Esophagus muscularis mucosa (tissue), 4 donors: ENCODE measurements at places on chromosomes 5 and 9. TPM values are rescaled to one million over a fixed set of nuclear protein-coding genes. Genes with fewer than 3 reads are reported as not detected.

The ZNF300 gene
- 2.3 TPM for total RNA-seq

The SHISAL2B gene
- total RNA-seq, result not detected

The CCDC180 gene
- 4.2 TPM for total RNA-seq

The PALM2AKAP2 gene
- 8.1 TPM for total RNA-seq

The FSD1L gene
- total RNA-seq, result 5.4 TPM

The GADD45G gene
- total RNA-seq, result 44.0 TPM

The ALDH1A1 gene
- total RNA-seq, result 97.5 TPM

The HRH2 gene
- total RNA-seq, result 3.1 TPM

The PCDHB13 gene
- total RNA-seq, result 5.8 TPM

The BRINP1 gene
- total RNA-seq, result not detected

The IRX1 gene
- total RNA-seq, result 0.17 TPM

DNA sequence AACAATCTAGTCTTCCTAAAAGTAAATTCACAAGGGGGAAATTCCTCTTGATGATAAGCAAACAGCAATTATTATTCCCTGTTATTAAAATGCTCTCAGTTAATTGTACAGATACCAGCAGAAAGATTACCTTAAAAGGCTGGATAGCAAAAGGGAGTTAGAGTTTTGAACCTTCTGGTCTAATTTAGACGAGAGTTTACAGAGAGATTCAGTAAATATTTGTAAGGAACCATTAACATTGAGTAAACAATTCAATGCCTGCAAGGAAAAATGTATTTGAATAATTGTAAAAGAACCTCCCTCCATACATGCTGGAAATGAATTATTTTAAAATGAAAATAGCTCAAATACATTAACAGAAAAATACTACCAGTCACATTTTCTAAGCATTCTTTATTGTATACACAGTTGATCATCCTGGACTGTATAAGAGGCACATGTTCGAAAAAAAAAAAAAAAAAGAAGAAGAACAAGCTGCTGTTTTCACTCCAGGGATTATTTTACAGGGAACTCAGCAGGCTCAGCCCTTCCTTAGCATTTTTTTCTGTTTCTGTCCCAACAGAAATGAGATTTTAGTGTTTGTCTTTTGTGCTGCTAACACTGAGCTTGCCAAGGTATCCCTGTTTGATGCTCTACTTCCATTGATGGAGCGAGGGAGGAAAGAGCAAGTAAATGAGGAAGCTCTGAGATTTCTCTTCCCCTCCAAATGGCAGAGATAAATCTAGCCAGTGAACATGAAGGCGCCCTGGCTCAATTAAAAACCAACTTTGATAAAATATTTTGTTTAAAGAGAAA lies 141.1 kb downstream of the ENC1 start:
- peaks cover 10% of the 10 kb centered on the region for H3K4me1 ChIP-seq
- H3K4me3 ChIP-seq, result no peak overlapping the region
- H3K36me3 ChIP-seq, result no peaks in the 10 kb centered on the region

DNA sequence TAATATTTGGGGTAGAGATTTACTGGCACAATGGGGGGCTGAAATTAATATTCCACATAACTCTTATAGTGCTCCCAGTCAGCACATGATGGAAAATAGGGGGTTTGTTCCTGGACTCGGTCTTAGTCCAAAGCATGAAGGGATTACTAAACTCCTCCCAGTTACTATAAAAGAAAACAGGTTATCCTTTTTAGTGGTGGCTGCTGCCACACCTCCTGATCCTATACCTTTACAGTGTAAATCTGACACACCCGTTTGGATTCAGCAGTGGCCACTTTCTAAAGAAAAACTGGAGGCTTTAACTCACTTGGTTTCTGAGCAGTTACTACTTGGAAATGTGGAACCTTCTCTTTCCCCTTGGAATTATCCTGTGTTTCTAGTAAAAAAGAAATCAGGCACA lies 572.9 kb upstream of the PTGER4 start:
- no peaks in the 10 kb centered on the region for H3K36me3 ChIP-seq
- no peak for DNase-seq
- no peaks in the 10 kb centered on the region for H3K27me3 ChIP-seq
- no peak overlapping the region for H3K4me3 ChIP-seq
- H3K4me1 ChIP-seq, result peaks cover 15% of the 10 kb centered on the region

GRCh38 chr9:134240361-134240760 lies 76.0 kb upstream of the RNU6ATAC start:
- no peak for DNase-seq
- H3K27ac ChIP-seq, result no peak overlapping the region
- H3K27me3 ChIP-seq, result no peaks in the 10 kb centered on the region
- peaks cover 12% of the 10 kb centered on the region for H3K4me1 ChIP-seq
- no peaks in the 10 kb centered on the region for H3K36me3 ChIP-seq

DNA sequence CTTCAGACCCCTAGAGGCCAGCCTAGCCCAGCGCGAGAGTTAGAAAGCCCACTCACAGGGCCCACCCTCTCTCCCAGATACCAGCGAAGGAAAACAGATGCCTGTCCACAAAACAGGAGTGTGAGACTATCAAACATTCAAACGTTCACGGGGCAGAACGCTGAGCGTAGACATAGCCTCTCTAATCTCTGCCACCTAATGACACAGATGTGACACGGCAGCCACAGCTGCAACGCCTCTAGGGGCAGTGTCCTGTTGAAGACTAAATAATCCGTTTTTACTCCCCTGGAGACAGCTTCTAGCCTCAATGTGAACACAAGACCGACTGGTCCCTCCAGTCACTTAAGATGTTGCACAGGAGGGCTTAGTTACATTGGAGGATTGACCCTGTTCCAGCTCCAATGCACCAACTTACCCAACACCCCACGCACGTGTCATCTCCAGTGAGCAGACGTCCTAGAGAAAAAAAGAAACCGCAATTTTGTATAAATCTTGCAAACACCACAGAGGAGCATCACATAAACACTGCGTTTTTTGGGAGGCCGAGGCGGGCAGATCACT lies 14.3 kb downstream of the DIPK1B start:
- H3K27ac ChIP-seq, result peak overlapping the region; percentile 11
- no peak for DNase-seq
- peaks cover 51% of the 10 kb centered on the region for H3K36me3 ChIP-seq
- H3K4me1 ChIP-seq, result peaks cover 47% of the 10 kb centered on the region
- H3K27me3 ChIP-seq, result no peaks in the 10 kb centered on the region
- H3K4me3 ChIP-seq, result peak overlapping the region; percentile 76

DNA sequence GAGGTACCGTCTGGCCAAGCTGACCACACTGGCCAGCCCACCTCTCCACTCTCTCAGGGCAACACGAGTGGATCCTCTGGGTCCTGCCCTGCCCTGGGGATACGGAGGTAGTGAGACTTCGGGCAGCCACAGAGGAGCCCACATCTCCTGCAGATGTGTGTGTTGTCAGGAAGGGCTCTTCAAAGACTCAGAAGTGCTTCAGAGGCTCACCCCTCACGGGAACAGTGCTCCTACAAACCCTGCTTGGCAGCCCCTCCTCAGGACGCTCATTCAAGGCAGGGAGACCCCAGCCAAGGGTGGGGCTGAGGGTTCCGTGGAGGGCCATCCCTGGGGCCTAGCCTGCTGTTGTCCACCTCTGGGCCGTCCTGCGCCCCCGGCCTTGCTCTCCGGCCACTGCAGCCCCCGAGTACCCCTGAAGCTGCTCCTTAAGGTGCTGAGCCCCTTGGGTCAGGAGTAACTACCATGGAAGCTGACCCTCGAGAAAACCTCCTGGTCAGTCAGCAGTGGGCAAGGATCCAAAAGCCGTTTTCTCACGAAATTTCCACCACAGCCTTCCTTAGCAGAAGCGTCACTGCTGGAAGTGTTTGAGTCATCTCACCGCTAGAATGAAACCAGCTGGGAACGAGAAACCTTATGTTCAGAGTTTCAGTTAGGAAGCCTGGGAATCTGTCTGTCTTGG lies 23.2 kb upstream of the LRRC14B start:
- no peaks in the 10 kb centered on the region for H3K36me3 ChIP-seq
- DNase-seq, result no peak
- no peaks in the 10 kb centered on the region for H3K27me3 ChIP-seq

DNA sequence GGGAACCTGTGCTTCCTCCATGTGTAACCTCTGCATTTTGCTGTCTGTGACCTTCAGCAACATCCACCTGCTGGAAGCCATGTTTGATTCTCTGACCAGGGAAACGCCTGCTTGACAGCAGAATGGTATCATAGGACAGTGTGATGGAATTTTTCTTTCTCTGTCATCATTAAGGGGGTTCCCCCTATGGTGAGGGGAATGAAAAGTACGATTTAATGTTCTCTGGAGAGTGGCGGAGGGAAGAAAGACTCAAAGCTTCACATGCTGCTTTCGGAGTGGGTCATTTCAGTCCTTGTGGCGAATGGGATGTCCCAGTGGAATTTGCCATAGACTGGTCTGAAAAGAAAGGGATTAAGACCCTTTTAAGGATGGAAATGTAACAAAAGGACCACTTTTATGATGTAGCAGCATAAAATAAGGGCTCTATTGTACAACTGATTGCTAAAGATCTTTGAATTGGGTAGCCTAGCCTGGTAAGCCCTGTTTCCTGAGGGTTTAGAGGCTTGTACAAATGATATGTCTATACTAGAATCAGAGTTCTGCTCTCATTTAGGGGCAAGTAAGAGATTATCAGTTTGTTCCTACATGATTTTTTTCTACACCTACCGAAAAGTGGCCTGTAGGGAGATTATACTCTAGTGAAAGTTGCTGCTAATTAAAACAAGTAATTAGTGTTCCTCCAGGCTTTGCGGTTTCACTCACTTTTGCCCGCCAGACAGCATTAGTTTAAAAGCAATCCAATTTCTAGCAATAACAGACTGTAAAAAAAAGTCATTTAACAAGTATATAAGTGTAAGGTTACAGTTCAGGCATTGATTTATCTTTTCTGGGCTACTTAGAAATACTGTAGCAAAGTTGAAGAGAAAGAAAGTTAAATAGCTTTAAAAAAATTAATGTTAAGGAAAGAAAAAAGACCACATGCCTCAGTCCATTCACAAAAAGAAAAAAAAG lies 904.5 kb downstream of the NR2F1-AS1 start:
- H3K27ac ChIP-seq, result no peak overlapping the region
- no peak for DNase-seq
- no peaks in the 10 kb centered on the region for H3K36me3 ChIP-seq

DNA sequence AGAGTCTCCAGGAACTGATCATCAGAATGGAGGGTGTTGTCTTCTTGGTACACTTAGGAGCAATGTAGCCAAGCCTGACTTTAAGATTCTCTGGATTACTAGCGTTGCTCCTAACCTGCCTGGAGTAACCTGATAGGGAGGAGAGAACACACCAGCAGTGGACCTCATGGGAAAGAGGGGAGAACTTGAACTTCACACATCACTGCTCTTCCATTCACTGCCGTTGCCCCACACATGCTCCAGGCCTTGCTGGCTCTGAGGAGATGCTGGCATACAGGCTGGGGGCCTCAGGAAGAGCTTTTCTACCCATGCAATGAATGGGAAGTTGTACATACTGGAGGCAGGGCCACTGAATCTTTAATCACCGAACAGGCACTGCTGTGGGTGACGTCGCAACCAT lies 60.3 kb upstream of the ADAMTS16 start:
- peak; percentile 83 for DNase-seq
- H3K4me1 ChIP-seq, result no peaks in the 10 kb centered on the region

GRCh38 chr5:73419465-73420390 lies 28.8 kb downstream of the FOXD1 start:
- H3K27me3 ChIP-seq, result peaks cover 44% of the 10 kb centered on the region
- peak overlapping the region; percentile 70 for H3K27ac ChIP-seq
- no peaks in the 10 kb centered on the region for H3K36me3 ChIP-seq
- H3K4me1 ChIP-seq, result peaks cover 13% of the 10 kb centered on the region
- DNase-seq, result no peak
- H3K4me3 ChIP-seq, result peak overlapping the region; percentile 45

GRCh38 chr9:11874414-11874813 lies 818.8 kb upstream of the TYRP1 start:
- H3K27ac ChIP-seq, result no peak overlapping the region
- H3K4me3 ChIP-seq, result no peak overlapping the region
- H3K4me1 ChIP-seq, result no peaks in the 10 kb centered on the region

- H3K4me3 ChIP-seq, result no peak overlapping the region
- no peaks in the 10 kb centered on the region for H3K27me3 ChIP-seq
- no peak for DNase-seq
- peak overlapping the region; percentile 39 for H3K27ac ChIP-seq
Measured at GRCh38 chr9:129900263-129901027, 65.2 kb downstream of the USP20 start.

DNA sequence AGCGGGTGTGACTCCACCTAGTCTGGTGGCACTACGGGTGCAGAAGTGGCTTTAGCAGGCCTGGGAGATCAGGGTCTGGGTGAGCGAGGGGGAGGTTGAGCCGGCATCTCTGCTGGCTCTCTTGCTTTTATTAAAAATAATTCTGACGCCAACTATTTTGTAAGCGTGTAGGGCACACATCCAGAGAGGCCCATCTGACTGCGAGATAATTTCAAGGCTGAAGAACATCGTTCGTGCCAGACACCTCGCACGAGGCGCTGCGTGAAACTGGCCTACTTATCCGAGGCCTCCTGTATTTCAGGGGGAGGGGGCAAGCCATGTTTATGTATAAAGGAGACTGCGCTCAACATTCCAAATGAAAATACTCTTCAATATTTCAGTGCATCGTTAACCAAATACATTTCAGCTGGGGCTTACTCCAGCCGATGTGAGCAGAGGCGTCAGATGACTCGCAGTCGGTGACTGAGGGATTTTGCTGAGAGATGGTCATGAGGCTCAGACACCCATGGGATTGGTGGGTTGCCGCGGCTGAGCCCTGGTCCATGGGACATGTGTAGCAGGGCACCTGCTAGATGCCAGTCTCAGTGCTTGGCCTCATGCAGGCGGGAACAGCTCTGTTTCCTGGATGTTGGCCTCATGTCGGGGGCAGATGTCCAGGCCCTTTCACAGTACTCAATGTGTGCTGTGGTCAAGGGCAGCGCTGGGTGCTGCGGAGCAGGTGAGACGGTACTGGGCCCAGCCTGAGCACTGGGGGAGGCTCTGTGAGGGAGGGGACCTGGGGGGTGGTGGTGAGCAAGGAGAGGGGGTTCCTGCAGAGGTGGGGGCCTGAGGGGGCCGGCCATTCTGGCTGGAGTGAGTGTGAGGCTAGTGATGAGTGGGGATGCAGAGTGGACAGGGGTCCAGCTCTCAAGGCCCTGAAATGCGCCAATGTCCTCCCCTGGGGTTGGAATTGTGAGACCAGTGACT lies 201.5 kb downstream of the DAB2IP start:
- no peak overlapping the region for H3K4me3 ChIP-seq
- H3K27me3 ChIP-seq, result no peaks in the 10 kb centered on the region
- H3K36me3 ChIP-seq, result peaks cover 27% of the 10 kb centered on the region
- H3K27ac ChIP-seq, result no peak overlapping the region
- DNase-seq, result no peak

DNA sequence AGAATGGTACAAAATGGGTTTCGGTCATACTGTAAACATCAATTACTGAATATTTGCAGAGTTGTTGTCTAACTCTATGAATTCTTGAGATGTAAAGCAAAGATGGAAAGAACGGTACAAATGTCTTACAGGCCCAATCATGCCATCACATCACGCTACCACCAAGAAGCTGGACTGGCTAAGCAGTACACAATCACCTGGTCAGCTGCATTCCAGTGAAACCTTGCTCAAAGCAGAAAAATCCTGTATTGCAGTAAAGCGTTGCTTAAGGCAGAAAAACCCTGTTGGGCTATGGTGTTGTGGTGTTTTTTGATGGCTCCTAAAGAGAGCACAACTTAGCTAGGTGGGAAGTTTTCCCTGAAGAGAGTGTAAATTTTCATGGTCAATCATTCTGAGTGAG lies 112.6 kb upstream of the RASA1 start:
- no peak for DNase-seq
- no peaks in the 10 kb centered on the region for H3K27me3 ChIP-seq
- no peak overlapping the region for H3K27ac ChIP-seq
- H3K4me3 ChIP-seq, result no peak overlapping the region

- peaks cover 27% of the 10 kb centered on the region for H3K4me1 ChIP-seq
- no peak for DNase-seq
- no peaks in the 10 kb centered on the region for H3K36me3 ChIP-seq
- H3K27ac ChIP-seq, result peak overlapping the region; percentile 23
- H3K27me3 ChIP-seq, result no peaks in the 10 kb centered on the region
Measured at GRCh38 chr9:109908459-109909390, 128.7 kb downstream of the PALM2AKAP2 start.
